ENCODE measurements at places on chromosomes 12 and 14.

DNA sequence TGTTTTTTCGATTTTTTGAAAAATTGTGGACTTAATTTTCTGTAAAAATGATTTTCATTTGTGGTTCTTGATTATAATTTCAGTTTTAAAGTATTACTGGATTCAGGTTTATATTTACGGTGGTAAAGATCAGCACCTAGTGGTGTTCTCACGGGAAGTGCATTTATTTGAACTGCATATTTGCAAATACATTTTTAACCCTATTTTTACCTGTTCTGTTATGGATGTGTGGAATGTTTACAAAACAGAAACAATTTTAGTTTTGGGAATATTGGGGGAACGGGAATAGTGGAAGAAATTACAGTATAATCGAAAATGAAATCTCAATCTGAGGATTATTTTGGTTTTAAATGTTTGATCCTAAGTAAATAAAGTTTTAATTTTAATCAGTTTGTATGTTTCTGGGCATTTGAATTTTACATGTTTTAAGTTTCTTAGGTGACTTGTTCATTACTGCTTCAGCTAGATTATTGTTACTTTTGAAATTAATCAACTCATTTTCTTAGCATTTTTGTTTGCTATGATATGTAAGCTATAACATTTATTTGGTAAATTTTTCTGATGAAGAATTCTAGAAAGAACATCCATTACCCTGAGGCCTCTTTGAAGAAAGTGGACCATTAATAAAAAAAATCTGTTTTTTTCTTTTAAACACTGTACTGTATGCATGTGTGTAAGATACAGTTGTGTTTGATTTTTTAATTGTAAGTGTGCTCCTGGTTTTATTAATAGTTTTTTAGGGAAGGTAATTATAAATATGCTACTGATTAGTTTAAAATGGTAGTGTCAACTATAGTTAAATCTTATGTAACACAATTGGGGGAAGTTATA lies 942 bp downstream of the ATF7IP start:
- no peak for DNase-seq

GRCh38 chr12:69046920-69047319 lies 113.9 kb upstream of the CPM start:
- no peak for DNase-seq

DNA sequence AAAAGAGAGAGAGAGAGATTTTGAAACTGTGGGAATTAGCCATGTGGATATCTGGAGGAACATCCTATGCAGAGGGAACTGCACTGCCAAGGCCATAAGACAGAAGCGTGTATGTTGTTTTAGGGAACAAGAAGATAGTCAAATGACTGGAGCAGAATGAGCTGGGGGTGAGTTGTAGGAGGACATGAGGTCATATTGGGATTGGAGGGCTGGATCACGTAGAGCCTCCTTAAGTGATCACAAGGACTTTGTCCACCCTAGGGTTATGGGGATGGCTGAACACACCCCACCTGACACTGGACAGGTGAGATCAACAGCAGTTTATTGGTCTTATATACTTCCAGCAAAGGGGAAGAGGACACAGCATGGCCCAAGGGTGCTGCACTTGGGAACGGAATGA lies 8.2 kb upstream of the CGRRF1 start:
- no peak for DNase-seq

DNA sequence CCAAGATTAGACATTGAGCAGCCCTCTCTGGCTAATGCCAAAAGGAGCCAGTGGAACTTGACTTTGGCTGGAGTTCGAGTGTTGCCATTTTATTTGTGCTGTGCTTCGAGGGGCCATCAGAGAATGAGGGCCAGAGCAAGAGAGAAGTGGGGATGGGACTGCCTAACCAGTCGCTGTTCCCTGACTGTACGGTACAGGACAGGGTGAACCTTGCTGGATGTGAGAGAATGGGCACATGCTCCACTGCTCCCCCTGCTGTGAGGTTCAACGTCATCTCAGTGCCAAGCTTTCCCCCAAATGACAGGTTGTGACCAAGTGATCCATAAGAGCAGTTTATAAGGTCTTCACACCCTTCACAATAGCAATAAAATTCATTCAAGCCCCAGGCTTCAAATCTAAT lies 55.1 kb upstream of the BCL11B start:
- no peak for DNase-seq

DNA sequence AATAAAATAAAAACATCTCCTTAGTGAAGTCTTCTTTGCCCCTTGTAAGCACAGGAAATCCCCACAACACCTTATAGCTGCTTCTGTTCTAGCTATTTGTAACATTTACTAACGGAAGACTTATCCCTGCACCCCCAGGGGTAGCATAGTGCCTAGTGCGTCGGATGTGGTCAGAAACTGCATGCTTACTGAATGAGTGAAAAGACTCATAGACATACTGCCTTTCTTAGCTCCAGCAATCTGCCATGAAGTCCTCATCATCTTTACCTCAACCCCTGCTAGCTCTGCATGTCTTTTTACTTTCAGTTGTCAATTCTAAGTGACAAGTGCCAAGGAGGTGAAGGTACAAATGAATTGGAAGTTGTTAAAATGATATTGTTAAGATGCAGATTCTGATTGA lies 12.9 kb downstream of the RIOX1 start:
- no peak for DNase-seq

DNA sequence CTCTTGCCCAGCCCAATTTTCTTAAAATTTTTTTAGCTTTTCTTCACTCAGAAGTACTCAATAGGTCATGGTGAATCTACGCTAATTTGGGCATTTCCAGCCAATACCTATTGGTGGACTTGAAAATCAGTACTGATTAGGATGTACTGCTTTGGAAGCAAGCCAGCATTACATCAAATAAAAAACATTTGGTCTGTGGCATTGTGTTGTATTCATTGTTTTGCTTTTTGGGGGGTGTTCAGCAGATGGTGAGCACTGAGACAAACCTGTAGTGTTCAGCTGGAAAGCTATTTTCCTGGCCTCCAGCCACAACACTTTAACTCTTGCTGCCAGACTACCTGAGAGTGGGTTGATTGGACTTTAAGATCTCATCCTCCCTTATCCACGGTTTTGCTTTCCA lies 4.0 kb downstream of the MAPKAPK5 start:
- DNase-seq = no peak

DNA sequence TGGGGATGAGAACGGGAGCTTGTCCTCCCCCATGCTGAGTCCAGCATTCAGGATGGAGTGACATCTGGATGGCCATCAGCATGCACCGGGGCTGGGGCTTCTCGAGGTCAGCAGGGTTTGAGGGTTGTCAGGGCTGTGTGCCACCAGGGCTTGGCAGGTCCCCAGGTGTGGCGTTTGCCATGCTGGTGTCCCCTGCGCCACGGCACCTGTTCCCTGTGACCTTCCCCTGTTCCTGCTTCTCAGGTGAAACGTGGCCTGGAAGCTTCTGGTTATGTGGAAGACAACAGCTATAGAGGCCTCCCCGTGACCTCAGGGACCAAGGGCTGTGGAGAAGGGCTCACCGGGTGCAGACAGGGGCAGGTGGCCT lies 152.4 kb downstream of the KIF26A start:
- no peak for DNase-seq

DNA sequence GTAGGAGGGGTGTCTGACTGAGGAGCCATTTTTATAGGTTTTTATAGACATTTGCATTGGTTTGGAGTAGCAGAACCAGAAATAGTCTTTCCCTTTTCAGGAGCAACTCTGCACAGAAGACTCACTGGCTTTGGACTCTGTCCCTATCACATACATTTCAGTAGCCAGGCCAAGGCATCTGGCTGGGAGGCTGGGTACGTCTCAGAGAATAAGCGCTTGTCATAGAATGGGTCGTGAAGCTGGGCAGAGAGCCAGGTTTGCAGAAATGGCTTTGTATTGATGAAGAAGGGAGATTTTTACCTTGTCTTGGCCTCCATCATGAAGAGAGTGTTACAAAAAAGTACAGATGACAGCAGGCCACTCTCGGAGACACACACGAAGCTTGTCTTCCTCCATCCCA lies 98.6 kb downstream of the CACNA1C start:
- DNase-seq = no peak

- DNase-seq = no peak
Measured at GRCh38 chr12:54016051-54016450, 7.3 kb downstream of the HOXC8 start.

DNA sequence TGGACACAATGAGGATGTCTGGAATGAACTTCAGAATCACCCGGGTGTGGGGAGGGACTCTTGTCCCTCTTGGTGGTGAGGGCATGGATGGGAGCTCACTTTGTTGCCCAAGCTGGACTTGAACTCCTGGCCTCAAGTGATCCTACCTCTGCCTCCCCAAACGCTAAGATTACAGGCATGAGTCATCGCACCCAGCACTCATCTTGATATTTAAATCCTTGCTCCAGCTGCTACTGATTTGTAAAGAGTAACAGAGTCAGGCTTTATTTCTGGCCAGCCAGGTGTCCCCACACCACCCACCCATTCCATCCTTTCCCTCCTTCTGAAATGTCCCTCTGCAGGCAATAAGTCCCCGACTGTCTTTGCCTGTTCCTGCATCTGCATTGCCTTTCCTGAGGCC lies 4.9 kb downstream of the DDX54 start:
- no peak for DNase-seq

GRCh38 chr12:55060470-55060869 lies 40.7 kb downstream of the NEUROD4 start:
- DNase-seq = no peak

DNA sequence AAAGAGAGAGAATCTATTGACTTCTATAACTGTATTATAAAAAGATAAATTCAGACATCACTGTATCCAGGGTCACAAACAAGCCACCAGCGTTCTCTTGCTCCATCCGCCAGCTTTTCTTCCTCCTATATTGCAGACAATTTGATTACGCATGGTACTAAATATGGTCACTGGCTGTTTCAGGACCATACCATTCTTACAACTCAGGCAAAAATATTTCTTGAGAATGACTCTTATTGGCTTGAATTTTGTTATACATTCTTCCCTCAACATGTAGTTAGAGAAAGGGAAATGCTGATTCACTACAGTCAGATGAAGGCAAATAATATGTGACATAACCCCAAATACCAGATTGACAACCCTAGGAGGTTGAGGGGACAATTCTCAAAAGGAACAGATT lies 101.3 kb downstream of the SLC6A15 start:
- DNase-seq = no peak

DNA sequence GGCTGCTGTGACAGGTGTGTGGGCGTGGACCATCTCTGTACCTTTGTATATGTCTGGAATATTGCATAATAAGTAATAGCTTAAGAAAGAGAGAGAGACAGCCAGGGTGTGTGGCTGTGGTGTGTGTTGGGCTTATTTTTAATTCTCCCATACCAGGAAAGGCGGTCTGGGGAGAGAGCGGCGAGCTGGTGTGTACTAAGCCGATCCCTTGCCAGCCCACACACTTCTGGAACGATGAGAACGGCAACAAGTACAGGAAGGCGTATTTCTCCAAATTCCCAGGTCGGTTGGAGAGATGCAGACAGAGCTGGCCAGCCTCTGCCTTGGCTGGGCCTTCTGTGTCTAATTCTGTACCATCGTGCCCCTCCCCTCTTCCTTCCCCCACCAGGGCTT lies 63.9 kb downstream of the AACS start:
- no peak for DNase-seq

DNA sequence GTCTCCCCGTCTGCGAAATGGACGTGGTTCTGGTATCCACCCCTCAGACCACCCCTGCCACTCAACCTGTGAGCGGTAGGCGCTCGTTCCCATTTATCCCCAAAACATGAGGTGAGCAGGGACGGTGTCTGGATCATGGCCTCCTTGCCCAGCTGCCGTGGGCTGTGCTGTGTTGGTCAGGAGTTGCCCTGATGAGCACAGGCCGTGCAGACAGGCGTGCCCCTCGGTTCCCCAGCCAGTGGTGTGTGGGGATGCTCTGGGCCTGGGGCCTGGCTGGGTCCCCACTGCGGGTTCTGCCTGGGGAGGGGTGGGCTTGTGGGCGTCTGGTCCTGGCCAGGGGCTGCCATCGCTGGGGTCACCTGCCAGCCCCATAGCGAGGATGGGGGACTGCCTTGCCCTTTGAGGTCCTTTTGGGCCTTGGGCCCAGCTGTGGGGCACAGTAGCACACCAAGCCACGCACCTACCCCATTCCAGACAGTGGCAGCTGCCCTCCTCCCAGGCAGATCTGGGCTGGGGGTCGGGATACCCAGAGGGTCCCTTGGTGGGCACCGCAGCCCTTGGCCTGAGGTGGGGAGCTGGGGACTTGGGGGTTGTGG lies 11.3 kb upstream of the PUS1 start:
- no peak for DNase-seq

DNA sequence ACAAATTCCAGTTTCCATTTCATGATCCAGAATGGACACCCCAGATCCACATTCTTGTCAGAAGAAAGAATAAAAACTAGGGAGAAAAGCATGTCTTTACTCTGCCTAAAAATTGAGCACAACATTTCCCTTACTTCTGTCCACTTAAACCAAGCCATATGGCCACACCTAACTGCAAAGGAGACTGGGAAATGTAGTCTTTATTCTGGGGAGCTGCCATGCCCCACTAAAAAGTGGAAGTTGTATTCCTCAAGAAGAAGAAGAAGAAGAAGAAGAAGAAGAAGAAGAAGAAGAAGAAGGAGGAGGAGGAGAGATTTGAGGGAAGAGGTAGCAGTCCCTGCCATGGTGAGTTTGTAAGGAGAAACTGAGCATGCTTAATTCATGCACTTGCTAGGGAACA lies 84.5 kb downstream of the GPR65 start:
- DNase-seq = no peak
